LHCN-M2 (cell line): ENCODE measurements at places on chromosomes 11 and 22.
A peak's percentile ranks its signal among the peaks of the same experiment; 100 is the strongest.

DNA sequence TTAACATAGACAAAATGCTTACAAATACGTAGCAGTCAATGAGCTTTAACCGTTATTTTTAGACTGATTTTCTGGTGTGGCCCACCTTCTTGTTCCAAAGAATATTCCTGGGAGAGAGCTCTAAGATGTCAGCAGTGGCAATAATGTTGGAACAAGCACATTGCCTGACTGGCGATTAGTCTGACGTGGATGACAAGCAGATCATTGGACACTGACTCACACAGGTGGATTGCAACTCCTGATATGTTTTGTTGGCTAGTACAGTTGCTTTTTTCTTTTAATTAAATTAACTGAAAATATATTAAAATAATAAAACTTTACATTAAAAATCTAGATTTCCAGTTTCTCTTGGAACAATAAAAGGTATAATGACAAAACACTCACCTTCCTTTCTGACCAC, 78.0 kb downstream of the TENM4 start:
- DNase-seq: no peak

DNA sequence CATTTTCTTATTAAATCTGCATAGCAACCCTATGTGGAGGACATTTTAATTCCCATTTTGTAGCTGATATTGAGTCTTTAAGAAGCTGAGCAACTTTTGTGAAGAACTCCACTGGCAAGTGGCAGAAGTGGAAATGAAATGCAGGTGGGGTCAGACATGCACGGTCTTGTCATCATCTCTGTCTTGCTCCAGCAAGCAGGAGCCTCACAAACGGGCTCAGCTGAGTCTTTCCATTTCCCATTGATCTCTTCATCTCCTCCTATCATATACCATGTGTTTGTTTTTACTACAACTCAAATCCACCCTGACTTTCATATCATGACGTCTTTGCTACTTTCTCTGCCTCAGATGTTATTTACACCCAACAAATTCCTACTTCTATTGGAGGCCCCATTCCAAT, 97.9 kb upstream of the TENM4 start:
- DNase-seq: no peak

DNA sequence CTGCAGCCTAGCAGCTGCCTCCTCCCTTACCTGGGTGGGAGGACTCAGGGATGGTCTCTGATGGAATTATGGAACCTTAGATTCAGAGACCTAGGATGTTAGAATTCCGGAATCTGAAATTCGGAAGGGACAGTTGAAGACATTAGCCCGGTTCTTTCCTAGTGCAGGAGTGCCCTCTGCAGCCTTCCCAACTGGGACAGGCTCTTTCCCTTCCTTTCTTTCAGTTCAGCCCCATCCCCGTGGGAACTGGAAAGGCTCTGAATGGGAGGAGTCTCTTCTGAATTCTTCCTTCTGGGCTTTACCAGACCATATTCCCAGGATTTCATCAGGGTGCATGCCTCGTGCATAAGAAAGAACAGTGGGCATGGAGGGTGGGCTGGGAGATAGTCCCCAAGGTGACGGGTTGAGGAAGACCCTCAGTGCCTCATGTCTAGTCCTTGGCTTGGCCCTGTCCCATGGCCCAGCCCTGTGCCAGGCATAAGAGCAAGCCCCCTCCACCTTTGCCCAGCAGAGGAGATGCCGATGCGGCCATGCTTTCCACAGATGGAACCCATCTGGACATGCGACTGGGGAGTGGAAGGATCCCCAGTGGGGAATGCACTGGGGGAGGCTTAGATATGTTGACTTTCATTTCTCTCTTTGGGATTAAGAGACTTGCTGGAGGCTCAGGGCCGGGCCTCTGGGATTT, 14.4 kb downstream of the DNAJB13 start:
- DNase-seq: peak; percentile 59

- no peak for DNase-seq
Measured at GRCh38 chr11:100247704-100248103, 439.4 kb upstream of the ARHGAP42 start.

DNA sequence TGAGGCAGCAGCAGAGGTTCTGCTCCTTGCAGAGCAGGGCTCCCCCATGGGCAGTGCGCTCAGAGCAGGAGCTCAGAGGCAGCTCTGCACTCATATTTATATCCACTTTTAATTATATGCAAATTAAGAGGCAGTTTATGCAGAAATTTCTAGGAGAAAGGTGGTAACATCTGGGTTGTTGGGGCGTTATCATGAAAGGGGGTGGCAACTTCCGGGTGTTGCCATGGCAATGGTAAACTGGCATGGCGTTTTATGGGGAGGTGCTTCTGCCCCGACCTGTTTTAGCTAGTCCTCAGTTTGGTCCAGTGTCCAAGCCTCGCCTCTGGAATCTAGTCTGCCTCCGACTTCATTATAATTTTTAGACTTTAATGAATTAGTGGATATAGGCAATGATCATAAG, 1191.7 kb downstream of the TBC1D22A start:
- no peak for DNase-seq

DNA sequence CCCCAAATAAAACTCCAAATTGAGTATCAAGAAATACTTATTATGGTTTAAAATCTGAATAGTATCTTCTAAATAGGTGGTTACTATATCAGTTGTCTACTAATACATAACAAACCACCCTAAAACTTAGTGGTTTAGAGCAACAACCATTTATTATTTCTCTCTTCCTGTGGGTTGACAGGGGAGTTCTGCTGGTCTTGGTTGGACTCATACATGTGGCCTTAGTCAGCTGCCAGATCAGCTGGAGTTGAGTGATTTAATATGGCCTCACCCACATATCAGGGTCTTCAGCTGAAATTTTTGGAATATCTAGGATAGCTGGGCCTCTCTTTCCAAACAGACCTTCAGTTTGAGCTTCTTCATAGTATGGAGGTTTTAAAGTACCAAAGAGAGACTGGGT, 34.5 kb downstream of the C11orf65 start:
- peak; percentile 72 for DNase-seq

DNA sequence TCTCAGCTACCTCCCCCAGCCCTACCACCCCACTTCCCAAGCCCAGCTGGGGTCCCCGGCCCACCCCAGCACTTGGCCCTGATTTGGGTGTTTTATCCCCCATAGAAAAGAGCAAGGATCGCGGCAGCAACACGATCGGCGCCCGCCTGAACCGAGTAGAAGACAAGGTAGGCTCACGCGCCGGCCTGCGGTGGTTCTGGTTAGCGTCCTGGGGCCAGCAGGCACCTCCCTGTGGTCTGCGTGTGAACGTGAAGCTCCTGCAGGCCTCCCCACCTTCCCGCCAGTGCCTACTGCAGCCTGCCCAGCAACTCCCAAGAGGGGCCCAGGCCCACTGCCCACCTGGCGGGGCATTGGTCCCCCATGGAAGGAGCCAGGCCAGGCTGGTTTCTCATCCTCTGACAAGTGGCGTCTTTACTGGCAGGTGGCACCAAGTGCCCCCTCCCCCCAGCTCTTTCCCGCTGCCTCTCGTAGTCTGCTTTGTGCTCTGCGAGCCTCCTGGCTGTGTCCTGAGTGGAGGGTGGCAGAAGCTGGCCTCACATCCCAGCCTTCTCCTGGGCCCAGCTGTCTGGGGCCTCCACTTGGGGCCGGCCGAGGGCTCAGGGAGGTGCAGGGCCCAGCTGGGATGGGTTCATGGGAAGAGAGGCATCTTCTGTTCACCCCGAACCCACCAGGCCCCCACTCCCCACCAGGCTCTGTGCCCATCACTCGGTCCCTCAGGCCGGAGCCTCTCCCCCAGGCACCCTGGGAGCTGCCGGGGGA, 78.3 kb upstream of the KCNQ1OT1 start:
- no peak for DNase-seq

DNA sequence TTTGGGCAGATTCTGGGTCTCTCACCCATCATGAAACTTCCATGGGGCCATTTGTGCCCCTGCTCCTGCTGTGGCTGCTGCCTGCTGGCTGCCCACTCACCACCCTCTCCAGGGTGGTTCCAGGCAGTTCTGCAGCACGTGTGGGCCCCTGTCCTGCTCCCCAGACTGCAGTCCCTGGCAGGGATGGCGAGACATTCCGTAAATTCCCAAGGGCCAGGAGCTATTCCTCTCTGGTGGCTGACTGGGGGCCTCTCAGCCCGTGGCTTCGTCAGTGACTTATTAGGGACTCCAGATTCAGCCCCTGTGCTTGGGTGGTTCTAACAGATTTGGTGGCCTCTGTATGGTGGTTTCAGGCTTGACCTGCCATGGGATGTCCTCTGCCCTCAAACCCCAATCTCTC, 3.9 kb upstream of the SLC22A8 start:
- no peak for DNase-seq

DNA sequence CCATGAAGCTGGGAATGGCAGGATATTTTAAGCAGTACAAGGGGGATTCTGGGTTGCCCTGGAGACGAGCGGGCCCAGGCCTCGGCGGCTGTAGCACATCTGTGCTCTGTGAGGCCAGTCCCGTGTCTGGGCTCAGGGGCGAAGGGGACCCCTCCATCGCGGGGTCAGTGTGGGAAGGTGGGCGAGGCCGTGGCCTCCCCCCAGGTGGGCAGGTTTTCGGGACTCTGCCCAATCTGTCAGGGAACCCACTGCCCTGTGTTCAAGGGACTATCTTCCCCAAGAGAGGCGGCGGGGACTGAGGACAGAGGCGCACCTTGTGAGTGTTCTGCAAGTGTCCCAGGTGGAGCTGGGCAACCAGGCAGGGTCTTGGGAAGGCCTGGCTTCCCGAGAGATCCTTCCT, 336.6 kb downstream of the CTTN start:
- no peak for DNase-seq

GRCh38 chr11:57324154-57324885, 432 bp downstream of the TNKS1BP1 start:
- DNase-seq: no peak

GRCh38 chr22:29967461-29967860, 84.5 kb downstream of the MTMR3 start:
- no peak for DNase-seq

DNA sequence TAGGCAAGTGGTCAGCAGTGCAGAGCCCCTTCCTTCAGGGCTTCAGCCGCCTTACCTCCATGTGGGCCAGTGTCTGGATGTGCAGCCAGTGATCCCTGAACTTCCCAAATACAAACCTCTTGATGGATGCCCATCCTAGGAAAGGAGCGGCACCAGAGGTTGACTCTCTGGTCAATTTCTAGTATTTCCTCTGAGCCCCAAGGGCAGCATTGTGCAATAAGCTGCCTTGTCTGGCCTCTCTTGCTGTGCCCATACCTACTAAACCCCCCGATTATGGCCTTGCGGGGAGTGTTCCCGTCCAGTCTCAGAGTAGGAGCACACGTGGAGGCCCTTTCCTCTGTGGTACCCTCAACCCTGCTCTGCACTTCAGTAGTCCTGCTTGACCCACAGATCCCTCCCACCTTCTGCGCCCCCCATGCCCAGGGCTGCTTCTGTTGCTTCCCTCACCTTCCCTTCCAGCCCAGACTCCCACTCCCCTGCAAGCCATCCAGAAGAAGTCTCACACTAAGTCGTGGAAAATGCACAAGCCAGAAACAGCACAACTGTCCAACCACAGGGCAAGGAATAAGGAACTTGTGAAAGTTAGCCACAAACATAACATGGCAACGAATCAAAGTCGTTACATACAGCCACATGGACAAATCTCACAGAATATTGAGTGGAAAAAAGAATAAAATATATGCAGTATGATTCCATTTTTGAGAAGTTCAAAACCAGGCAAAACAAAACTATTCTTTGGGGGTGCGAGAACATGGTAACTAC, 39.6 kb upstream of the HORMAD2 start:
- DNase-seq: no peak

DNA sequence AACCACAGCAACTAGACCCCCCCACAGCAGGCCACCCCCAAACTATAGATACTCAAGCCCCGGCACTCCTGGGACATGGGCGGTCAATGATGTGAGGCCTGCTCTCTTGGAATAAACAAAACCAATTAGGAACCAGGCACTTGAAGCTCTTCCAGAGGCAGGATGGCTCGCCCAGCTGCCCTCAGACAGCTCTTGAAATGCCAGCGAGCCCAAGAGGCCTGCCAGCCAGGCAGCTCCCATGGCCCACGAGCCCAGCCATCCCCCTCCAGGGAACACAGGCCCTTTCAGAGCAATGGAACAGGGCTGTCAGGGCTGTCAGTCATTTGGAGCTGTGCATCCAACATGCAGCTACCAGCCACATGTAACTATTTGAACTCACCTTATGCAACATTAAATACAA, 34.0 kb upstream of the TFIP11 start:
- DNase-seq: no peak

GRCh38 chr11:91147885-91148284, 925.0 kb upstream of the CHORDC1 start:
- no peak for DNase-seq

DNA sequence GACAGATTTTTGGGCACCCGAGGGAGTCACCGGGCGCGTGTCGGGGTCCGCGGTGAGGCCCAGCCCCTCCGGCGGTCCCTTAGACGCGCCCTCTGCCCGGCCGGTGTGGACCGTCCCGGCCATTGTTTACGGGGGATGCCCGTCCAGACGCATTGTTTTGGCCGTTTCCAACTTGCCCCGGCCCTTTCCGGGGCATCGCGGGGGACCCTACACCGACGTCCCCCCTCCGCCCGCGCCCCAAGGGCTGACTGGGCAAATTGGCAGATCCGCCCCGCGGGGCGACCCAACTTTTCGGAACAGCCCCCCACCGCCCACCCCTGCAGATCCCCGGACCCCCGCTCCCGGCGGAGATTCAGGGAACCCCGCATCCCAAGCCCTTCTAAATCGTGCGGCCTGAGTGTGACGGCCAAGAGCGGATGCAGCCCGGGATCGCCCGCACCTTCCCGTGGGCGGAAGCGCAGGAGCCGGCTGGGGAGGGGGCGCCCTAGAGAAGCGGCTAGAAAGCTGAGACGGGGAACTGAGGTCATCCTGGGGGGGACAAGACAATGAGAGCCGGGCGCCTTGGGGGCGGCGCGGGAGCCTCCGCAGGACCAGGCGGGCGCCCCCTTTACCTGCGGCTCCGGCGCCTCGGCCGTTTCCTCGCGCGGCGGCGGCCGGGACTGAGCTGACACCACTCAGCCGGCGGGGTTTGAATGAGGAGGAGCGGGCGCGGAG, 17.1 kb upstream of the CCT8L2 start:
- no peak for DNase-seq

GRCh38 chr11:50220651-50221050, 188.0 kb downstream of the OR4C45 start:
- DNase-seq: no peak

DNA sequence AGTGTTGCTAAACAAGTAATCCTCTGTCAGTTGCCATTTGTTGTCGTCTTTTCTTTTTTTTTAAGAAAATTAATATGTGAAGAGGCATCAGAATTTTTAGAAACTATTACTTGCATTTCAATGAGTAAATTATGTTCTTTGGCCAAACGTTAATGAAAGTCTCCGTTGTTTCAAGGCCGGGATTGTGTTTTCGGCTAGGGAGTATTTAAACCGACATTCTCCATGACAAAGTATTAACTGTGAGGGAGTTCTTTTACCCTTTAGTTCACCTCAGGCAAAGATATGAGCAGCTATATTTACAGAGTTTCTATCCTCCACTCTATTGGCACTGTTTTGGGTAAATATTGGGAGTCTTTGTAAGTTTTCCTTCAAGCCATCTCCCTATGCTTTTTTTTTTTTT, 668.9 kb downstream of the METTL15 start:
- DNase-seq: no peak

DNA sequence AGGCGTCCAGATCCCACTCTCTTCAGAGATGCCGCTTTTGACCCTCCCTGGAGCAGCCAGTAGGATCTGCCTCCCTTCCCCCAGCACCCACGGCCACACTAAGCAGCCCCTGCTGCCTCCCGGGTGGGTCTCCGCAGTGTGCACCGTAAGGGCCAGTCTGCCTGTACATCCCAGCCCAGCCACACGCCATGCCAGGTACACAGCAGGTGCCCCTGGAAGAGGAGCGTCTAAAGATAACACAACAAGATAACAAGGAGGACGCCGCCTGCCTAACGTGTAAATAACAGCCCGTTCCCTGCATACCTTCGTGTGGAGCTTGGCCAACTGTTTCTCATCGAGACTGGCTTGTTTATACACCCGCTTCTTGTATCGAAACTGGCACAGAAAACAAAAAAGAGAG, 139.4 kb downstream of the SHANK2 start:
- DNase-seq: no peak
